ENCODE measurements at places on chromosomes 11 and 22.
A peak's percentile ranks its signal among the peaks of the same experiment; 100 is the strongest.

- peak; percentile 57 for DNase-seq
These were observed 46.7 kb downstream of the TSPAN18 start for GRCh38 chr11:44773351-44773965.

GRCh38 chr11:130515829-130516553 lies 67.5 kb downstream of the ADAMTS15 start:
- DNase-seq, result no peak

GRCh38 chr11:9029422-9029821 lies 25.6 kb upstream of the NRIP3 start:
- no peak for DNase-seq

- DNase-seq, result peak; percentile 34
These were observed 2.2 kb downstream of the TUT1 start for GRCh38 chr11:62588966-62589637.

- peak; percentile 74 for DNase-seq
These were observed 3.9 kb upstream of the RNF215 start for GRCh38 chr22:30390974-30391691.

DNA sequence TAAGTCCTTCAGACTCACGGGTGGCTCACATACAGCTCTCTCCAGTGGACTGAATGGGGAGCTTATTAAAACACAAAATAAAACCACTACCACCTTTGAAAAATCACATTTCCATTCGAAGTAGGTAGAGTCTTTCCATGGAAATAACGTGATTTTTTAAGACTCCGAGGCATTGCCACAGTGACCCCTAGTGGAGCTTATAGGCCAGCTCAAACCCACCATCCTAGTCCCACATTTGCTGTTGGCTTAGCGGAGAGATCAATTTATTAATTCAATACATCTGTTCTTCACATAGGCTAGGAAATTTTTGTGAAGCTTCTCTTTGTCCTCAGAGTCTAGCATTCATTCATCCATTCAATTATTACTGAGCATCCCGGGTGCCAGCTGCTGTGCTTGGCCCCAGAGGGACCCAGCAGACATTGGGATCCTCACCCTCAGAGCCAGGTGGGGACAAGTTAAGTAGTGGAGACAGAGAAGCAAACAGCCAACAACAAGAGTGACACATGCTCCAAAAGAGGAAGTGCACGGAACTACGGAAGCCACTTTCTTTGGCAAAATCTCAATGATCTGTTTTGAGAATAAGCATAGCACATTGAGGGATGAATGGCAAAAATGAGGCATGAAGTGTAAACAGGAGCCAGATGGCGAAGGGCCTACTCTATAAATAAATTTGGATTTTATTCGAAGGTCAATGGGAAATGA lies 10.2 kb upstream of the P4HA3 start:
- no peak for DNase-seq

- peak; percentile 52 for DNase-seq
These were observed 35.7 kb downstream of the CYB5R2 start for GRCh38 chr11:7637447-7638157.

DNA sequence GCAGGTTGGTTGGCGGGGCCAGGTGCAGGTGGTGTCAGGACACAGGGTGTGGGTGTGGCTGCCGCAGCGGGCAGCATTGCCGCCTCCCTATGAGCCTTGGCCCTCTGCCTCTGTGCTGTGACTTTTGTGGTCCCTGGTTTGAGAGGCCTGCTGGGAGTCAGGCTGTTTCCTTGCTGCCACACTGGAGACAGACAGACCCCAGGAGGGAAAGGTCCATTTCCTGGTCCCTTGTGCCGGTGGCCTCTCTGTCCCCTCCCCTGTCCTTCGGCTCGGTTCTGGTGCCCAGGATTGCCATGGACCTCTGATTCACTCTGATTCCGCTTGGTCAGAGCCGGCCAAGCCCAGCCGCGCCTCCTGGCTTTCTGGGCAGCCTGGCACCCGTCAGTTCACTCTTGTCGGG lies 196.9 kb downstream of the TBC1D22A start:
- no peak for DNase-seq

DNA sequence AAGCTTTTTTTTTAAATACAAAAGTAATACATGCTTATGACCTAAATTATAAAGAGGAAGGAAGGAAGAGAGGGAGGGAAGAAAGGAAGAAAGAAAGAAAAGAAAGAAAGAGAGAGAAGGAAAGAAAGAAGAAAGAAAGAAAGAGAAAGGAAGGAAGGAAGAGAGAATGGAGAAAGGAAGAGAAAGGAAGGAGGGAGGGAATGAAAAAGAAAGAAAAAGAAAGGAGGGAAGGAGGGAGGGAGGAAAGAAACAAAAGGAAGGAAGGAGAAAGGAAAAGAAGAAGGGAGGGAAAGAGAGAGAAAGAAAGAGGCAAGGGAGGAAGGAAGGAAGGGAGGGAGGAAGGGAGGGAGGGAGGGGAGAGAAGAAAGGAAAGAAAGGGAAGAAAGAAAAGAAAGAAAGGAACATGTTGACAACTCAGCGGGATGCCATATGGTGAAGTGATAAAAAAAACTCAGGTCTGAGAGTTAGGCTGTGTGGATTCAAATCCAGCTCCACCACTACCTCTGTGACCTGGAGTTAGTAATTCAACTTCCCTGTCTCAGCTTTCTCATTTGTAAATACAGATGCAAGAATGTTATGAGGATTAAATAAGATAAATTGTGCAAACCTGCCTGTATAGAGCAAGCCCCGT lies 9.6 kb upstream of the EED start:
- DNase-seq, result no peak

DNA sequence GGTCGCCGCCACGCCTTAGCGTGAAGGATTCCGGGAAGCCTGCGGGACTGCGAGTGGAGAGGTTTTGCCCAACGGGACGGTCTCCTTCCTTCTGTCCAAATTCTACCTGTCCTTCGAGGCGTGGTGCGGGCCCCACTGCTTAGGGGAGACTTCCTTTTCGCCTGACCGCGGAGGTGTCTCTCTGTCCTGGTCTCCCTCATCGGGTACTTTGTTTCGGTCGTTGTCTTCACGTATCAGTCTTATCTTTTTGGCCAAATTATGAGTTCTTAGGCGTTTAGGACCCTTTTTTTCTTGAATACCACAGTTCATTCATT lies 388 bp downstream of the HINFP start:
- no peak for DNase-seq

- no peak for DNase-seq
These were observed 8.6 kb downstream of the EXPH5 start for GRCh38 chr11:108584973-108585372.

DNA sequence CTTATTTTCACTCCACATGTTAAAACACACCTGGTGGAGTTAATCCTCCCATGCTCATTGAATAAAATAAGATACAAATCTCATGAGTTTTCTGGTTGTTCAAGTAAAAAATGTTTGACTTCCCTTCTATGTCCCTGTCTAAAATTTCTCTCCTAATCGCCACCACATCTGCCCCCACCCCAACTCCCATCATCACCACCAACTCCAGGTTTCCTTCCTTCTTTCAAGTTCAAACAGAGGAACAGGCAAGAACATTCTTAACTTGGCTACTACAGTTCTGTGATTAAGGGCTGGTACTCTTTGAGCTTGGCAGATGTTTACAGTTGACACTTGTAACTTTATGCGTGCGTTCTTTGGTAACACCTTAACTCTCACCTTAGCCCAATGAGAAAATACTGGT lies 9.1 kb upstream of the PSMA1 start:
- DNase-seq, result no peak

DNA sequence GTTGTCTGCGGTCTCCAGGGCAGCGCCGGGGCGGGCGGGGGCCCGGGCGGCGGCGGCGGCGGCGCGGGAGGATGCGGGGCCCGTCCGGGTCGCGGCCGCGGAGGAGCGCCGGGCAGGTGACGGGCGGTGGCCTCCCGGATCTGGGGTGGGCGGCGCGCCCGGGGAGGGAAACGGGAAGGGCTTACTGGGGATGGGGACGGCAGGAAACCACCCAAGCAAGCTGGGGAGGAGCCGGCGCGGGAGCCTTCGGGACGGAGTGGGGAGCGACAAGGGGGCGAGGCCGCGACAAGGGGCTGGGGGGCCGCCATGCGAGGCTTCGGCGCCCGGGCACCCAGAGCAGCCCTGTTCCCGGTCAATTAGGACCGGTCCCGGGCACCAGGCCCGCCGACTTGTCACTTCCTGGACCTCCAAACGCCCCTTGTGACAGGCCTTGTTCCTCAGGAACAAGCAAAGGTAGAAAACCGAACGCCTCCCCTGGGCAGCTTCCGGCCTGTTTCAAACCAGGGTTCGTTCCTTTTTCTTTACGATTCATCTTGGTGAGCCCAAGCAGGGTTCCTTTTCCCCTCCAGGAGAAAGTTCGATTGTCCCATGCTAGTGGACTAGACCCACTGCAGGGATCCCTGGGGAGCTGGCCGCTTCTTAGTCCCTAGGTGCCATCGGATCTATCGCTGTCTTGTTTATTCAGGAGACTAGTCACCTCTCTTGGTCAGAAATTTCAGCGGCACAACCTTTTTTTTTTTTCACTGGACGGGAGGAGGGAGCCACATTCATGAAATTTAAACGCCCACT lies 492 bp downstream of the JHY start:
- peak; percentile 40 for DNase-seq

GRCh38 chr11:22938691-22939090 lies 78.4 kb upstream of the CCDC179 start:
- no peak for DNase-seq

DNA sequence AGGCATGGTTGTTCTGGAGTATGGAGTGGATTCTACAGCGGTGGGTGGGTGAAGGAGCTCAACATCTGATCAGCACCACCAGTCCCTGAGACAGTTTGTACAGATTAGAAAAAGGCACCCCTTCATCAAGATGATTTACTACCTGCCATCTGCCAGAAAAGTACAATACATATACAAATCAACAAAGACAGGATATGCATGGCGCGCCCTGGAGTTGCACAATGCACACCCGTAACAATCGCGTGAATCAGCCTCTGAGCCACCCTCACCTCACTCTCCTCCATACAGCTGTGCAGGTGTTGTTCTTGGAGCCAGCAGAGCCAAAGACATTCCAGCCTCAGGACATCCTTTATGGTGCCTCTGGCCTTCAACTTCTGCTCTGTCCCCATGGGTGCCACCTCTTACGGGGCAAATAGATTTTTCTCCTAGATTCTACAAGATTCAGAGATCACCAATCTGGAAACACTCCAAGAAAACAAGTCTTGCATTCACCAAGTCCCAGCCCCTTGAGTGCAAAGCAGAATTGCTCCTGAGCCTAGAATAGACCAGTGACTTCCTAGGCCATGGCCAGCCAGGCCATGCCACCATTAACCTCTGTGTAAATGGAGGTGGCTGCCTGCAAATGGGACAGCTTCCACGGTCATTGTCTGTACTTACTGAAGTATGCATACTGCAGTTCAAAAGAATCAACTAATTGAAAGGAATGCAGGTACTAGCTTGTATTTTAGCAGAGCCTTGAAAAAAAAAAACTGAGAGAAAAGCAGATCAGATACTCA lies 490.9 kb downstream of the SOX6 start:
- DNase-seq, result no peak

DNA sequence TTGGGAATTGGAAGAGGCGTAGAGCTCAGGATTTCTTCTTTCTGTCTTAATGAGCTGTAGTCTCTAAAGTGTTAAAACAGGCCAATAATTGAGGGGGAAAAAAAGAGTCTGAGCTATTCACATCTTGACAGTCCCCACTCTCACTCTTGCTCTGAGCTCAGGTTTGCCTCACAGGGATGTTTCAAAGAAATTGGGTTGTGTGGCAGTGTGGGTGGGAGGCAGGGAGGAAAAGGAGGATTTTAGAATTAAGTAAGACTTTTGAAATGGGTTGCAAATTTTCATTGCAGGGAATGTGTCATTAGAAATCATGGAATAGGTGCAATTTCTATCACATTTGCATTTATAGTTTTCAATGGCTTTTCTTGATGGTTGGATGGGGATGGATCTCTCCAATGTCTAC lies 338.8 kb upstream of the KIRREL3 start:
- DNase-seq, result no peak

- DNase-seq, result peak; percentile 79
These were observed at the start of gene MAPK1 for GRCh38 chr22:21867528-21868266. MAPK1 (minus strand) TSS chr22:21867645; CDS start chr22:21867440, 205 bp downstream.

- no peak for DNase-seq
These were observed 690 bp downstream of the CKAP5 start for GRCh38 chr11:46845440-46845739.

GRCh38 chr11:46952553-46952952 lies 16.0 kb downstream of the CSTPP1 start:
- DNase-seq, result no peak

DNA sequence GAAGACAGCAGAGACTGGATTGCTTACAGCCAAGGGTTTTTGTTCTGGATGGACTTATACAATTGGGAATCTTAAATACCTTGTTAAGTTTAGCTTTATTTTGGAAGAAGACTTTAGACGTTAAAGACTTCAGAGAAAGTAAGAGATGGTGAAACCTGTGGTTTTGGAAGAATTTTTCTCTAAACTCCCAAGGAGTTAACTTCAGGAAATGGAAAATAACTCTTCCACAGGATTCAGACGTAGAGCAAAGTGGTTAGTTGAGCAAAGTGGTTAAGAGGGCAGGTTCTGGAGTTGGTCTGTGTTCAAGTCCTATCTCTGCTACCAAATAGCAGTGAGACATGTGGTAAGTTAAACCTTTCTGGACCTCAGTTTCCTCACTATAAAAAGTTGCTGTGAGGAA lies 12.8 kb downstream of the PITPNB start:
- DNase-seq, result no peak

DNA sequence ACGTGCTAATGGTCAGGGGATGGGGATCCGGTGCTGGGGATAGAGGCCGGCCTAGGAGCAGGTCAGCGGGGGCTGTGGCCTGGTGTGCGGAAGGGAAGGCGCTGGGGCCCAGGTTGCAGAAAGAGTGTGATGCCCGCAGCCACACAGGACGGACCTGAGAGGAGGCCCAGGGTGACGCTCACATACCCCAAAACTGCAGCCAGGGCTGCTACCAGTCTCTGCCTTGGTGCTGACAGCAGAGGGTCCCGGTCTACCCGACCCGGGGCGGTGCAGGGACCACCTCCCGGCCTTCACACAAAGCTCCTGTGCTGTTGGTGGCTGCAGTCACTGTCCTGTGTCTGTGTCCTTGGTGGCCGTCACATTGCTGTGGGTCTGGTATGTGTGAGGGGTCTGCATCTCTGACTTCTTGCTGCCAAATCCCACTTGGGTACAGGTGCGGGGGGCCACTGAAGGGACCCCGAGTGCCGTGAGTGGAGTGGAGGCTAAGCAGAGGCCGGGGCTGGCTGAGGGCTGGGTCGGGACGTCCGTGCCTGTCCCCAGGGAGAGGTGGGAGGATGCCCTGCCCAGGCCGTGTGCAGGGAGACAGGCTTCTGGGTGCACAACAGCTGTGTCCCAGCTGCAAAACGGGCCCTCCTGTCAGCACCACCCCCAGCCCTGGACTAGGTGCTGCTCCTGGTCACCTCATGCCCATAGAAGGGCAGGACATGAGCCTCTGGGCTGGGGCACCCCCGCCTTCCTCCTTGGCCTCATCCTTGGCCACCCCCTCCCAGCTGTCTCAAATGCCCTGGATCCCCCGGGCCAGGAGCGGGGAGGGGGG lies 1.5 kb downstream of the LSP1 start:
- no peak for DNase-seq
